ENCODE measurements at places on chromosomes 1 and 21.

DNA sequence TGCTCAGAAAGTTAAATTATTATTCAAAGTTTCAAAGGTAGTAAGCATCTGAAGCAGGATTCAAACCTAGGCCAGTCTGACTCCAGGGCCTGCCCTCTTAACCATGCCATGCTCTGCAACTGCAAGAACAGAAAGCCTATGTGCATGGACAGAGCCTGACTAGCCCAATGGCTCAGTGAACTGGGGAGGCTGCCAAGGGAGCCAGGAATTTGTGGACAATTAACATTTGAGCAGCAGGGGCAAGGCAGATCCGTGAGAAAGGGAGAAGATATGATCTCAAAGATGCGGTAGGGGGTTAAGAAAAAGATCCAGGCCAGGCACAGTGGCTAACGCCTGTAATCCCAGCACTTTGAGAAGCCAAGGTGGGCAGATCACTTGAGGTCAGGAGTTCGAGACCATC is 6.5 kb upstream of the ATP1A4 start:
- DNase-seq = no peak

GRCh38 chr21:39088831-39089380 is 94.3 kb downstream of the PSMG1 start:
- DNase-seq = no peak

DNA sequence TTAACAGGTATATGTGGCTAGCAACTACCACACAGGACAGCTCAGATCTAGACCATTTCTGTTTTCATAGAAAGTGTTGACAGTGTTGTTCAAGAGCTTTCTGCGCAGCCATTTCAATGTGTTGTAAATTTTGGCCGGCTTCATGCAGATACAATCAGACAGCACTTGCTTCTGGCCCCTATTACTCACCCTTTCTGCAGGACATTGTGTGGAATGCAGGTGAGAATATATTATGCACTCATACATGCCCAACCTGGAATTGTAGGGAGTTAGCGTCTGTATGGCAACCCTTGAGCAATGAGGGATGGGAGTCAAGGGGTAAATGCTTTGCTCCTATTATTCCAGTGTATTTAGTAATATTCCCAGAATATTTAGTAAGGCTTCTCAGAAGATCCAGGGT is 180.9 kb upstream of the PLXNA2 start:
- DNase-seq = no peak

- no peak for DNase-seq
Observed at GRCh38 chr1:181083842-181084605, 4.5 kb upstream of the IER5 start.

DNA sequence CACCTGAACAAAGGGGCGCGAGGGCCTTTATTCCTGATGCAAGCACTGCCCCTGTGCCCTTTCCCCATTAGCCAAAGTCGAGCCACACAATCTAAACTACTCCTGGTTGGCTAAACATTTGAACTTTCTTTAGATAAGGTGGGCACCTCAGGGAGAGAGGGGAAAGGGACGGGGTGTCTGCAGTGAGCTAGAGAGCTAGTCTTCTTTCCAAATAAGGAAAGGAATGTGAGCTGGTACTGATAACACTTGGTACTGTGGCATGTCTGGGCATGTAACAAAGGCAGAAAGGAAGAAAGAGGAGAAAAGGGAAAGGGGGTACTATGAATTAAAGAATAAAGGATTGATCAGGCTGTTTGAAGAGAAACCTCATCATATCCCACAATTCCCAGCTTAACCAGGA is 62.8 kb downstream of the OVGP1 start:
- DNase-seq = no peak

DNA sequence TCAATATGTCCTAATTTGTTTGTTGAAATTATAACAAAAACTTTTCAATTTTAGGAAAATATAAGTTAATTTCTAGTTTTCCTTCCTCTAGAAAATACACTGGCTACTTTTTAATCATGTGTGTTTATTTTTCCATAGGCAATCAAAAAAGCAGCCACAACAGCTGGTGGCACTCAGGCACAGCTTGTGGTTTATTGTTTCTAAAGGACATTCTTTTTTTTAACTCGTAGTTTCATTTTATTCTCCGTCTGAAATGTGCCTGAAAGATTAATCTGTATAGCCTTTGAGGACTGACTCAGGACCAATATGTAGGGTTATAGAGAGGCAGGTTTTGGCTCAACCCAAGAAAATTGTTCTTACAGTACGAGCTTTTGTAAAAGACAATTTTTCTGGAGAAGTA is 20.7 kb upstream of the STX12 start:
- DNase-seq = no peak

DNA sequence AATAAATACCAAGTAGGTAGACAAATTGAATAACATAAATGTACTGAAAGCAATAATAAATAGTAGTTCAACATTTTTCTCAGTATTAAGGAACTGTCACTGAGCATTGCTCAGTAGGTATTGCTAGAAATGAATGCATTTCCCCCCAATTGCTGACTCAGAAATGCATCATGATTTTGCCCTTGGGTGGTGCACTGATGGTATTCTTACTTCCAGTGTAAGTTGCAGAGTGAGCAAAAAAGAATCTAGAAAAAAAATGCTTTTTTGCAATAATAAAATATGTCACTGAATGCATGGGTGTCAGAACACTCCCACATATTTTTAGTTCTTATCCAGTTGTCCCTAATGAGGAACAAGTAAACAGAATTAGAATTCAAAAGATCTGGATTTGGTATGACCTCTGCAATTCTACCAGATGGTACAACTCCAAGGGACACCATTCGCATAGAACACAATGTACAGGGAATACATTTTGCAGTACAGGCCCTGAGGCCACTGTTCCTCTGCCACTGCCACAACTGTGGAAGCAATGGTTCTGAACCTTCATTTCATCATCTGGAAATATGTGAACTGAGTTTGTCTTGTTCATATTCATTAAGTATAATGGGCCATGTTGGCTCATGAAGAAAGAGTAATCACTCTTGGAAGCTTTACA is 78.0 kb downstream of the ATP6V1G3 start:
- DNase-seq = no peak

DNA sequence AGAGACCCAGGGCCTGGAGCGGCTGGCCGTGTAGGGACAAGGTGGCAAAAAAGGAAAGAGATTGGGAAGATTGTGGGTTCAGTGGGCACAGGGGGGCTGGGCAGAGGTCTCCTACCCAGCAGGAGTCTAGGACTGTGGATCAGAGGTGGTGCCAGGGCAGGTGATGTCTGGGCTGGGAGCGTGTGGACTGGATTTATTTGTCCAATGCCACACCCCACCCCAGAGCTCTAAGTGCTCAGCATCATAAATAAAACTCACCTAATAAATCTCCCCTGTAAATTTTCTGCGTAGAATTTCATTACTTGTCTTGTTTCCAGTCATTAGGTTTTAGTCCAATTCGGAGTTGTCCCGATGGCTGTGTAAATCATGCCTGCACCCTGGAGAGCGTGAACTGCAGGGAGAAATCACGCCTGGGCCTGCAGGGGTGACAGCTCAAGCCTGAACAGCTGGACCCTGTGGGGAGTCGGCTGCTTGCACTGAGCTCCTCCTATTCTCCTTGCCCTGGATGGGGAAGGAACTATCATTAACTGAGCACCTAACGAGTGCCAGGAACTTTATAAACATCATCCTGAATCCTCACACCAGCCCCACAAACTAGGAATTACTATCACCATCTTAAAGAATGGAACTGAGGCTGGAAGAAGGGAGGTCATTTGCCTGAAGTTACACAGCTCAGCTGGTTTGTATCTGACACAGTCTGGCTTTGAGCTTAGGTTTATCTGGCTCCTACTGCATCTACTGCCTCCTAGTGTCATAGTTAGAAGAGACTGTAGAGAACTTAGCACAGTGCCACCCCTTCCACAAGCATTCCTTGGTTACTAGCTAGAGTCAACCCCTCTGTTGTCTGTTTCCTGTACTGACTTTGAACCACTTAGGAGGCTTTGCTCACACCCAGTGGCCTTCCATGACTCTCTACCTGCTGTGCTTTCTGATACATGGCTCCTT is 25.0 kb upstream of the POU3F1 start:
- no peak for DNase-seq
